ENCODE measurements at places on chromosomes 5 and 9.
A peak's percentile ranks its signal among the peaks of the same experiment; 100 is the strongest.

- no peak for DNase-seq
Measured at GRCh38 chr5:154243736-154244135, 53.2 kb downstream of the GALNT10 start.

- no peak for DNase-seq
Measured at GRCh38 chr9:27537027-27537435, 7.4 kb upstream of the MOB3B start.

GRCh38 chr9:95225076-95225725 is 92.3 kb downstream of the FANCC start:
- no peak for DNase-seq

DNA sequence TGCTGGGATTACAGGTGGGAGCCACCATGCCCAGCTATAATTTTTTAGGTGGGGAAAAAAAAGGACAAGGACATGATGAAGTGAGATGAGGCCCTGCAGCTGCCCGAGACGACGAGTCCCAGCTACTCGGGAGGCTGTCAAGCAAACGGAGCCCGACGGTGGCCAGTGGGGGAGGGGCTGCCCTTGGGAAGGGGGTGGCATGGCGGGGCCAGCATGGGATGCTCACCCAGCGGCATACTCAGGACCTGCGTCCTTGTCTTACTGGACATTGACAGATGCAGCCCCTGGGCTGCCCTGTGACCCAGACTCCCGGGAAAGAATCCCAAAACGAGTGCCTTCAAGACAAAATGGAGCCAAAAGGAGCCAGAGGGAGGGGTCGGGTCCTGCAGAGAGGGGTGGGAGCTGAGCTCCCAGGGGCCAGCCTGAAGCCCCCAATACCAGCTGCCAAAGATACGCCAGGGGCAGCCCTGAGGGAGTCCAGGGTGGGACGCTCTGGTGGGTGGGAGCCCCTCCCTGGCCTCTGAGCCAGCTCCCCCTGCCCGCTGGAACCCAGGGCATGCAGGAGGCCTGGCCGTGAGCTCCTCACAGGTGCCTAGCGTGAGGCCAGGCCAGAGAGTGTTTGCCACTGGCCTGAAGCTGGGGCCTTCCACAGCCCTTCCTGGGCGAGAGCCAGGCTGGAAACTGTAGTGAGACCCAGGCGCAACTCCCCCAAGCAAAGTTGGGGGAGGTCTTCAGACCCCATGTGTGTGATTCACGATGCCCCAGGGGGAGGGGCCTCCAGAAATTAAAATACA is 15.7 kb downstream of the CCDC187 start:
- DNase-seq = no peak

GRCh38 chr5:36730537-36731216 is 124.3 kb downstream of the SLC1A3 start:
- no peak for DNase-seq

- DNase-seq = no peak
Measured at GRCh38 chr5:137696481-137696880, 39.4 kb downstream of the KLHL3 start.

DNA sequence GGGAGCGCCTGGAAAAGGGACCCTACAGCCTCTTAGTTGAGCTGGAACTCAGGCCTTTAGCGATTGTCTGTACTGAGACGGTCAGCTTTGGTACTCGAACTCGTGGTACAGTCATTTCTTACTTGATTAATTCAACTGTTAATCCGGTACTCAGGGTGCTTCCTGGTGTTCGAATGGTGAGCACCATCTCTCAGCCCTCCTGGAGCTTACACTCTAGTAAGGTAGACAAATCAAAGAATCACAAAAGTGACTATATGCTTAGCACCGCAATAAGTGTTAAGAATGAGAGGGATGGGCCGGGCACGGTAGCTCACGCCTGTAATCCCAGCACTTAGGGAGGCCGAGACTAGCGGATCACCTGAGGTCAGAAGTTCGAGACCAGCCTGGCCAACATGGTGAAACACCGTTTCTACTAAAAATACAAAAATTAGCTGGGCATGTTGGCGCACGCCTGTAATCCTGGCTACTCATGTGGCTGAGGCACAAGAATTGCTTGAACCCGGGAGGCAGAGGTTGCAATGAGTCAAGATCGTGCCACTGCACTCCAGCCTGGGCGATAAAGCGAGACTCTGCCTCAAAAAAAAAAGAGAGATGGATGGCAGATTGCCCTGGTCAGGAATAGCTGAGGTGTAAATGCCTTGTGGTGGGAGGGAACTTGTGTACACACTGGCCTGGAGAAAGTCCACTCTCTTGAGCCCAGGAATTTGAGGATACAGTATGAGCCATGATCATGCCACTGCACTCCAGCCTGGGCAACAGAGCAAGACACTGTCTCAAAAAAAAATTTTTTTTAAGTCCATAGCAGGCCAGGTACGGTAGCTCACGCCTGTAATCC is 981 bp downstream of the TCOF1 start:
- no peak for DNase-seq

- DNase-seq = no peak
Measured at GRCh38 chr5:60538426-60538825, 161.5 kb downstream of the DEPDC1B start.

DNA sequence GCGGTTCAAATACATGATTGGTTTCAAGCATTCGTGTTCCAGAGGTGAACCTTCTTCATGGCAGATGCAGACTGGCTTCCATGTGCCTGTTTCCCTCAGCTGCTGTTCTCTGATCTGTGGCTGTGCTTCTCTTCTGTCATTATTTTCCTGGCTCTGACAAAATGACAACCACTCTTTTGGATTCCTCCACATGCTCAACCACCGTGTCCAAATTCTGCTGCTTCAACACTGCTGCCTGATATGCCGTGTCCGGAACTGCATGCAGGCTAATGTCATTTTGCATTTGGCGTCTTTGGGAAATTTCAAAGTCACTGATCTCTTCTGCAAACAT is 368.7 kb upstream of the ZNF608 start:
- no peak for DNase-seq

GRCh38 chr9:98502976-98503325 is 205.8 kb downstream of the GABBR2 start:
- DNase-seq = no peak

GRCh38 chr9:133074111-133074651 is 12.4 kb downstream of the CEL start:
- no peak for DNase-seq

- peak; percentile 31 for DNase-seq
Measured at GRCh38 chr5:30401479-30402058, 791.9 kb upstream of the CDH6 start.

- no peak for DNase-seq
Measured at GRCh38 chr5:73284985-73285384, 112.0 kb downstream of the TMEM174 start.

DNA sequence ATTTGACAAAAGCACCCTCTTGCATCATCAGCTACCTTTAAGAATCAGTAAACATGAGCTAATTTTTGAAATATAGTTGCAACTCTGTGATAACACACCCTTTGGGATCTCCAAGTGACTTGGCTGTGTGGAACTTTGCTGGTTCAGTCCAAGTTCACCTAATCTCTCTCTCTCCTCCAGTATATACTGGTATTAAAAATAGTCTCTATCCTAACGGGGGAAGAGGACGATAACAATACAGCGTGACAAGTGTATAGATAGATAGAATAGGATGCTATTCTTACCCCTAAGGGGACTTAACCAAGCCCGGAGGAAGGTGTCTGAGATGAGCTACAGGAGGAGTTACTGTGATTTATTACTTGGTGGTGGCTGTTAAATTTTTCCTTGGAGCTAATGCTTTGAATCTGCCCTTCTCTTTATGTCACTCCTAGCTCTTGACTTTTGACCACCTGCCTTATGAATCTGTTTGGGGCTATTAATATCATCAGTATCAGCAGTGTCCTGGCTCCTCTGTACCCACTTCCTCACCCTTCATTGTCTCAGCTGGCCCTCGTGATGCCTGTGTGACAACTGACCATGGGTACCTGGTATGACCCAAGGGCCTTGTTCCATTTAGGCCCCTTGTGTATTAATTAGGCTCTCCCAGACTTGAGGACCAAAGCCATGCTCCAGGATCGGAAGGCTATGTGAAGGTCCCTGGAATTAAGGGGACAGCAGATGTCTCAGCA is 223.9 kb downstream of the SREK1 start:
- no peak for DNase-seq

GRCh38 chr9:2027543-2028160 is 12.5 kb downstream of the SMARCA2 start:
- no peak for DNase-seq

- no peak for DNase-seq
Measured at GRCh38 chr9:88322906-88323566, 65.2 kb upstream of the SPIN1 start.

GRCh38 chr9:72349240-72349639 is 15.8 kb downstream of the ZFAND5 start:
- no peak for DNase-seq

- DNase-seq = no peak
Measured at GRCh38 chr5:42828671-42829070, 17.0 kb upstream of the SELENOP start.

DNA sequence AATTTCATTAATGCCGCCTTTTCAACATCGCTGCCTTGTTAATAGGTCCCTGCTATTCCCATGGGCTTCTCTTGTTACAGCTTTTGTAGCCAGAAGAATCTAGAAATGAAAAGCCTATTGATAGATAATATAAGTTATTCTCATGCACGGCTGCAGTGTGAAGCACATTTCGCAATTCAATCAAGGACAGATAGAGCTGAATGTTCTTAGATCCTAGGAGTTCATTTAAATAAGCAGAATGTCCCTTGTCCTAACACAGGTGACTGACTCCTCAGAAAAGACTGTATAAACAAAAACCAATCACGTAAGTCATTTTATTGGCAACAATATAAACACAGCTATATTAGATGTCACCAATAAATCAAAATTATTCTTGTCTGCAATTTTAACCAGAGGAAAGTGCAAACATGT is 9.4 kb downstream of the GLIS3 start:
- DNase-seq = no peak

GRCh38 chr9:93225417-93225816 is 41.5 kb downstream of the WNK2 start:
- no peak for DNase-seq

DNA sequence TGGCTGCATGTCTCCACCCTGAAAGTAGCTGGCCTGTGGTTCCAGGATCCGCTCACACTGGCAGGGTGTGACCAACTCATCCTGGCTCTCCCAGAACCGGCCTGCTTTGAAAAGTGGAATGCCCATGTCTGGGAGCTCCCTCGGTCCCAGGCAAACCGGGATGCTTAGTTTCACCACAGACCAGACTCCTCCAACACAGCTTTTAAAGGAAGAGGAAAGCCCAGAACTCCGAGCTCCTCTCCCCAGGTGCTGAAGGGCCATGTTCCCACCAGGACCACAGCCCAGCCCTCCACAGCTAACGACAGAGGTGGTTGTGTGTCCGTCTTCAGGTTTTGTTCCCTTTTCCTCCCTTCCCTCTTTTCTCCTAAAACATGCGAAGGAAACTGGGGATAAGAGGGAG is 38.0 kb downstream of the GTF3C4 start:
- no peak for DNase-seq

DNA sequence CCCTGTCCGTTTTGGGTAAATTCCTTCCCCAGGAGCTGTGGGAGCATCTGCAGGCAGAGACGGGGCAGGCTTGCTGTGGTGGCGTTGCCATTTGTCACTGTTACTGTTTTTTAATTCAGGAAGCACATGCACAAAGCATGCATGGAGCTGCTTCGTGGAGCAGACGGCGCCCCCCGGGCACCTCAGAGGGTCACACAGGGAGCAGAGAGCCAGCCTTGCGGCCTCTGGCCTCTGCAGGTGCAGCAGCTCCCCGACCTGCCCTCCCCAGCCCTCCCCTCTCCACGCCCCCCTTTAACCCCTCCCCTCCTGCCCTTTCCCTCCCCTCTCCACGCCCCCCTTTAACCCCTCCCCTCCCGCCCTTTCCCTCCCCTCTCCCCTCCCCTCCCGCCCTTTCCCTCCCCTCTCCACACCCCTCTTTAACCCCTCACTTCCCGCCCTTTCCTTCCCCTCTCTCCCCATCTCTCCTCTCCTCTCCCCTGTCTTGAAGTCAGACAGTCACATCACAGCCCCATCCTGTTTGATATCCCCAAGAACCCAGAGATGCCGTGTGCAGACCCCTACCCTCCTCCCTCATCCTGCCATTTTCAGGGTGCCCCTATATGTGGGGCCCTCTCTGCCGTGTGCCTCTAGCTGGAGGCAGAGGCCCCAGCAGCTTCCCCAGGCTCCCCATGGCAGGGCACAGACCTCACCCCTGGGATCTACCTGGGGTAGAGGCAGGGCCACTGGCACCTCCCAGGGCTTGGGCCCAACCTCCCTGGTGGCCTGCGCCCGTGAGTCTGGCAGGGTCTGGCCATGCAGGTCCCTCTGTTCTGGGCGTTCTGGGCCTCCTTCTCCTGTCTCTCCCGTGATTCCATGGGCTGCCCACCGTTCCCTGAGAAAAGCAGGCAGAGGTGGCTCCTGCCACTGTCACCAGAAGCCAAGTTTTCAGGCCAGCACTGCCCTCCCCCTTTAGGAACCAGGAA is 29.6 kb upstream of the UBAC1 start:
- no peak for DNase-seq

DNA sequence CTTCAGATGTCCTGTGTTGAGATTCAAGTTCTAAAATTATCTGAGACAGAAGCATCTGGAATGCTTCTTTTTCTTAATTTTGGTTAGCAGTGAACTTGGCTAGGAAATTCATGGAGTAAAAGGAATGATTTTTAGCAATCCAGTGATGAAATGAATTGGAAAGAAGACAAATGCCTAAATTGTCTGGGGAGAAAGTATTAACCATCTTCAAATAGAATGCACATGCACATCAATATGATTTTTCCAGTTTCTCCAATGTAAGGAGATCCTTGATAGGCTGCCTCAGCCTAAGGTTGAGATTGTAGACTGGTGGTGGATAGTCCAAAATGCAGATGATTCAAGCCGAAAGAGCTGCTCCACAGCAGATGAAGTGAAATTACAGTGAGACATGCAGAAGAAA is 106.7 kb downstream of the PCSK5 start:
- DNase-seq = no peak

DNA sequence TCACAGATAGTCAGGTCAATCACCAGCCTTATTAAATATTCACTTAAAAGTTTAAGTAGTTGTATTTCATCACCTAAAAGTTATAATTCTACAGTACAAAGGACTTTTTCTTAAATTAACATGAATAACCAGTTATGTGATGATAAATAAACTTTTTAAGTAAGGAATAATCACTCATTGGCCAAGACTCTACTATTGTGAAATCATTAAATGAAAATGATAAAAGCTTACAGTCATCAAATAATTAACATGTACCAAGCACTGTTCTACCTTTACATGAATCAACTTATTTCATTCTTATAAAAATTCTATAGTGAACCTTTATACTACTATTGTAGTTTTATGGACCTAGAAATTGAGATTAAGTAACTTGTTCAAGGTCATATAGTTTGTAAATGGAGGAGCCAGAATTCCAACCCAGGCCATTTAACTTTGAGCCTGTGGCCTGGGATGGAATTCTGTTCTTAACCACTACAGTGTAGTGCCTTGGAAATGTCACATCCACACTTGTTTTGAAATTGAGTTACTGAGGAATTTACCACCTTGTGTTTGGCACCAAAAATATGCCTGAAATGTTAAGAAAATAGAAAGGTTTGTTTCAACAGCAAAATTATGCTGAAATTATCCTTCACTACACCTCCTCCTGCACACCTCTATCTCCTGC is 32.8 kb upstream of the MSANTD3 start:
- no peak for DNase-seq
